IPS-NIHi11 (cell line): ENCODE measurements at places on chromosomes 7 and 10.
A peak's percentile ranks its signal among the peaks of the same experiment; 100 is the strongest.

DNA sequence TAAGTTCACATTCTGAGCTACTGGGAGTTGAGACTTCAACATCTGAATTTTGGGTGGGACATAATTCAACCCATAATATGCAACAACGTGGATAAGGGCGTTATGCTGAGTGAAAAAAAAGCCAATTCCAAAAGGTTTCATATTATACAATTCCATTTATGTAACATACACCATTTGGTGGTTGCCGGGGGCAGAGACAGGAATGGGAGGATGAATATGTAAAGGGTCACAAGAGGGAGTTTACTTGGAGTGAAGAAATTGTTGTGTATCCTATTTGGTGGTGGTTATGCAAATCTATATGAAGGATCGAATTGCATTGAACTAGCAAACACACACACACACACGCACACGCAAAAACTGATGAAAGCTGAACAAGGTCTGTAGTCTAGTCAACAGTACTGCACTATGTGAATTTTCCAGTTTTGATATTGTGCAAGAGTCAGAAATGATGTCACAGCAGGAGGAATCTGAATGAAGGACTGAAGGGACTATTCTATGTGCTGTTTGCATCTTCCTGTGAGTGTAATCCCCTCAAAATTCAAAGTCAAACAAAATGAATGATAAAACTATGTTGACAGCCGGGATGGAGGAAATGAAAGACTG, 249.2 kb upstream of the HABP2 start:
- no peak for DNase-seq

GRCh38 chr7:108254259-108254658, 124.1 kb upstream of the LAMB4 start:
- no peak for DNase-seq

GRCh38 chr7:53947732-53948131, 594.4 kb upstream of the VSTM2A start:
- DNase-seq = no peak

GRCh38 chr10:23917251-23917840, 291.6 kb upstream of the KIAA1217 start:
- DNase-seq = no peak

DNA sequence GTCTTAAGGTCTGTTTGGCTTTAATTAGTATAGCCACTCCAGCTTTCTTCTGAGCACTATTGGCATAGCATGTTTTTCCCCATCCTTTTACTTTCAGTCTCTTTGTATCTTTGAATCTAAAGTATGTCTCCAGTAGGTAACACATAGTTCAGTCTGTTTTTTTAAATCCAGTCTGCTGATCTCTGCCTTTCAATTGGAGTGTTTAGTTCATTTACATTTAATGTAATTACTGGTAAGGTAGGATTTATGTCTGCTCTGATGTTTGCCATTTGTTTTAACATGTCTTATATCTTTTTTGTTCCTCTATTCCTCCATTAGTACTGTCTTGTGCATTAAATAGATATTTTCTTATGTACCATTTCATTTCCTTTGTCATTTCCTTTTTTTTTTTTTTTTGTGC, 72.5 kb downstream of the EXOC6 start:
- no peak for DNase-seq

DNA sequence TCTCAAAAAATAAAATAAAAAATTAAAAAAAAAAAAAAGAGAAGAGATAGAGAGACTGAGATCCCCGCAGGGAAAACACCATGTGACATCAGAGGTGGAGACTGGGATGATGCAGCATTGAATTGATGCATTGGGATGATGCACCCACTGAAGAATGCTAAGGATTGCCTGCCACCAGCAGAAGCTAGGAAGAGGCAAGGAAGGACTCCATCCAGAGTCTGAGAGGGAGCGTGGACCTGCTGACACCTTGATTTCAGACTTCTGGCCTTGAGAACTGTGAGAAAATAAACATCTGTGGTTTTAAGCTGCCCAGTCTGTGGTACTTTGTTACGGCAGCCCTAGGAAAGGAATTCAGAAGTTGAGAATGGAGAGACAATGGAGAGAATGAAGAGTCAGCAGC, 89.8 kb upstream of the PRPS1L1 start:
- no peak for DNase-seq

DNA sequence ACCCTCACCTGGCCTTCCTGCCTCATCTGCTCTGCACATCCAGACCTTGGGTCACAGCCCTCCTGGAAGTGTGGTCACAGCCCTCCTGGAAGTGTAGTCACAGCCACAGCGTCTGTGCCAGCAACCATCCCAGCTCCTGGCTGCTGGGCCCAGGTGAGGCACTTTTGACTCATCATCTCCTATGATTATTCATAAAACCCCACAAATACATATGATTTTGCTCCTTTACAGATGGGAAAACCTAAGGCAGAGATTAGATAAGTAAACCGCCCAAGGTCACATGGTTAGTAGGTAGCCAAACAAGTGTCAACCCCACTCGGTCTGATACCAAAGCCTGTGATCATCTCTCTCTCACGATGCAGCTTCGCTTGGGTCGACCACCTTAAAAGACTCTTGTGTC, 94.3 kb downstream of the PRLHR start:
- DNase-seq = no peak

DNA sequence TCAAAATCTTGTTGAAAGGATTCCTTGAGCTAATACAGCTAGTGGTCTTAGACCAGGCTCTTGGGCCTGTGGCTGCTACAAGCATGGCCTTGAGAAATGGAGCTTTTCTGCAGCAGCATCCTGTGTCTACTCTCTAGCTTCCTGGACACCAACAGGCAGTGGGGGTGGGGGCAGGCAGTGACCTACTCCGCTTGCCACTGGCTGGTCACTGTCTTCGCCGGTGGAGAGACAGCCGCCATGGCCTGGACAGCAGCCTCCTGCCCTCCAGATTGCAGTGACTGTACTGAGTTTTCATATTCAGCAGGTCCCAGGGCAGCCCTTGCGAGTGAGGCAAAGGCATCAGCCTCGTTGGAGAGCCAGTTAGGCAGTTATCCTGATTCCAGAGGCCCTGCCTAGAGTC, 204.6 kb downstream of the HECW1 start:
- DNase-seq = no peak

DNA sequence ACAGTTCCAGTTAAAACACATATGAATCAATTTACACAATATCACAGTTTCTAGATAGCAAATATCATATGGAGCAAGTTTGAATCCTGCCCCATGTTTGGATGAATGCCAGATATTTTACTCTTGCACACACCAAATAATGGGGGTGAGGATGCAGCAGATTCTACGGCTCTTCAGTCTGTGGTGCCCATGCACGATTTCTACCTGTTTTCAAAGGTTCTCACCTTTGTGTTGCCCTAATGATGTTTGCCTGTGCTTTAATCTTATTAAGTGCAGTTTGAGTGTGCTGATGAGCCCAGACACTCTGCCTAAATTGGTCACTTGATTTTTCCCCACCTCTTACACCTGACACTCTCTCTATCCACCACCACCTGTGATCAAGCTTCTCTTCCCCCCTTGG, 119.6 kb downstream of the NPY start:
- no peak for DNase-seq

GRCh38 chr10:88840104-88840503, 11.5 kb downstream of the ANKRD22 start:
- no peak for DNase-seq

DNA sequence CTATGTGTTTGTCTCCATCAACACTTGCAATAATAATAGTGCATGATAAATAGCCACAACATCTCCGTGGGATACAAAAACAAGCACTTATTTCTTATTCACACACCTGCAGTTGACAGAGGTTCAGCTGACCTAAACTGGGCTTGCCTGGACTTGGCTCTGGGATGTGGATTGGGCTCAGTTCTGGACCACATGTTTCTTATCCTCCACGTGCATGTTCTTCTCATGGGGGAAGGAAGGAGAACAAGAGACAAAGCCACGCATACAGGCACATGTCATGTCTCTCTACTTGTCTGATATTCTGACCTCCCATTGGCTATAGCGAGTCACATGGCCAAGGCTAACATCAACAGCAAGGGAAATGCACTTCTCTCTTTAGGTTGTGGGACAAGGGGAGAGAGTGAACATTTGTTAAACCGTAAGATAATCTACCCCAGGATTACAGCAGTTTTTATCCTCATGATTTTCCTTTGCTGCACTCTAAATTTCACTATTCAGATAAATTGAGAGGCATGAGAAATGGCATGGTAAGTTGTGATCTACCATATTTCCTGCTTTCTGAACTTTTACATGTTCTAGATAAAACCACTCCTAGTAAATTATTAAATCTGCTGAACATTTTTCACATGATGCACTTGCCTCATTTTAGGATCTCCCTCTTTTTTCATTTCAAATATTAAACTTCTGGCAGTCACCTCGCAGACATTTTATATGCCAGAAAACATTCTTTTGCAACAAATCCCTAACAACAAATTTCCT, 33.7 kb downstream of the CFAP58 start:
- DNase-seq = no peak

GRCh38 chr10:129161150-129161549, 305.9 kb upstream of the MGMT start:
- peak; percentile 64 for DNase-seq

DNA sequence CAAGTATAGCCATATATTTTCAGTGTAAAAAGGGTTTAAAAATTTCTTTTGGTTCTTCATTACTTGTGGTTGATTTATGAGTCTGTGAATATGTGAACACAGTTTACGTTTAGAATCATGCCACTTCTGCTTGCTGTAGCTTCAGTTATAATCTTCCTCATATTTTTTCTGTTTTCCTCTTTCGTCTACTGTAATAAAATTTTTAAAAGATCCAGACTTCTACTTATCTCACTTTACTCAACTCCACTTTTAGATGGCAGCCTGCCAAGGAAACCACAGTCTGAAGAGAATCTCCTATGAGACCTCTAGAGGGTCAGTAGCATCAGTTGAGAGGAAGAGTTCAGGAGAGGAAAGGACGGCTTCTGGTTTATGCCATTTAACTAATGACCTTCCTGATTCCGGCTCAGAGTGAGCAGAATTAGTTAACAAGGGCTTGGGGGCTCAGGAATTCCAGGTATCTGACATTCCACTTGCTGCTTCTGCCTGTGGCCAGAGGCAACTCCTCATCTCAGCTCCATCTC, 21.4 kb downstream of the CREB5 start:
- DNase-seq = peak; percentile 59

DNA sequence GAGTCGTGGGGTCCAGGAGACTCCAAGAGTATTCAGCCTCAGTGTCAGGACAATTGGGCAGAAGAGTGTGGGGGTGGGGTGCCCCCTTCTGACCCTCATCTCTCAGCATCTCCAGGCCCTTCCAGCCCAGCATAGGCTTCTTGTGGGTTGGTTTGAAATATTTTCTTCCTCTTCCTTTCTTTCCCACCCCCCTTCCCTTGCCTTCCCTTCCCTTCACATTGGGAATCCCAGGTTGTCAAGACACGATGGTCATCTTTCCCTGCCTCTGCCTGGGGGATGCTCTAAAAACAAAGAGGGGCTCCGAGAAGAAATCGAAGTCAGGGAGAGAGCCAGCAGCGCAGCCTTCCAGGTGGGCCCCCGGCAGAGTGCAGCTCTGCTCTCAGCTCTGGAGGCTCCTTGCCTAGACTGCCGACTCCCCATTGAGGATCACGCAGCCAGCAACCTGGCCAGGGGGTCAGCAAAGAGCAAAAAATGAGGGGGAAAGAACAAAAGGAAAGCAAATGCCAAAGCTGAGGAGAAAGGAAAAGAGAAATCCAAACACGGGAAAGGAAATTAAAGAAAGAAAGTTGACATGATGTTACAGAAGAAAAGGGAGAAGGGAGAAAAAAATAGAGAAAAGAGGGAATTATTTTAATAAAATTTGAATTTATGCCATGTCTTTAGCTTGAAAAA, 1.5 kb downstream of the PAX2 start:
- DNase-seq = no peak

- no peak for DNase-seq
These were observed 368.4 kb upstream of the ZMIZ1 start for GRCh38 chr10:78700413-78700812.
